Activated CD8-positive, alpha-beta memory T cell treated with anti-CD3 and anti-CD28 coated beads, Interleukin-2, amount 50 U/mL, for 4 hours (primary cell): ENCODE measurements at places on chromosomes 4 and X.

- DNase-seq = no peak
Observed at GRCh38 chr4:130131536-130131935, 1035.6 kb downstream of the C4orf33 start.

DNA sequence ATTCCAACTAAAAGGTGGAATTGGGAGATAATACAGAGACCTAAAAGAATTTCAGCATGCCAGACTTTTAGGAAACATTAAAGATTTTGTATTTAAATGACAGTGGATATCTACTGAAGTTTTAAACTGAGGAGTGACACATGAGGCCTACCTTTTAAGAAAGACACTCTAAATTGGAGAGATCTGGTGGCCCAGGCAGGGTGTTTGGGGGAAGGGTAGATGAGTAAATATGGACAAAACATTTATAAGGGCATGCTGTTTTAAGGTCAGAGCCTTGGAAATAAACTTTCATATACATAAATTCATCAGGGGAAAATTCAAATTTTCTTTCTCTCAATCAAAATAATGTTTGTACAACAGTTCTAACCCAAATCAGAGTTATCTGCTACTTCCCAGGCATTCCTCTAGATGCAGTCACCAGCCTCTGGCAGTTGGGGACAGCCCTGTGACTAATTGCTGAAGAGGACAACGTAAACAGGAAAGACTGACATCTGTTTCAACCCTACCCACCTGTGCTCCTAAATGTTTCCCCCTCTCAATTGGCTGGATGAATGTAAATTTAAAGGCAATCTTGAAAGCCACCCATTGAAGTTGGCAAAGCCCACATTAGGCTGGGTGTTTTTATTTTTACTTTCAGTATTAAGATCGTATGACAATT is 1646.9 kb upstream of the ADGRL3 start:
- DNase-seq = no peak

DNA sequence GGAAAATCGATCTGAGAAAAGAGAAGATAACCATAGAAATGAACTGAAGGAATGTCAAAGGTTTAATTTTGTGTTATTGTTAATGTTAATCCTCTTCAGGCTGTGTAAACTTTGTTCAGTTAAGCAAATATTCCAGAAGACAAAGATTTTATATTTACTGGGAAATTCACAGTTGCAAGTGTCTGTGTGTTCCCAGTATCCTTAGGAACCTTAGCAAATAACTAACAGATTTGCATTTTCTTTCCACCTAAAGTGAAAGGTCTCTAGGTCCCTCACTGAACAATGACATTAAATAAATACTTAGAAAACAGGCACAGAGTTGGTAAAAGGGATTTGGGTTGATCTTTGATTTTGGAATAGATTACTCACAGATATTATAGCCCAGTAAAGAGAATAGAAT is 324.7 kb downstream of the C4orf33 start:
- DNase-seq = no peak

DNA sequence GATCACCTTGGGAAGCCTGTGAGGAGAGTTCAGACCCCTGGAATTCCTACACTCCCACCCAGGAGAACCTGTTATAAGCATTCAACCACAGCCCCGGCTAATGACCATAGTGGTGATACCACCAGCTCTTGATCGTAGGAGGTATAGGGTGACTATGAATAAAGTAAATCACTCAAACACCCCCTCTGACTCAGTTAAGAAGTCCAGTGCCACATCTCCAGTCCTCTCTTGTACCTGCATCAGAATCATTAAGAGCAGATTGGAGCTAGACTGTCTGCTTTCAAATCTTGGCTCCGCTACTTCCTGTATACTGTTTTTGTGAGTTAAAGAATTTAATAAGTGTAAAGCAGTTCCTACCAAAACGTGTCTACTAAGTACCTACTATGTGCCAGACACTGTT is 565.1 kb upstream of the DIPK2B start:
- no peak for DNase-seq

DNA sequence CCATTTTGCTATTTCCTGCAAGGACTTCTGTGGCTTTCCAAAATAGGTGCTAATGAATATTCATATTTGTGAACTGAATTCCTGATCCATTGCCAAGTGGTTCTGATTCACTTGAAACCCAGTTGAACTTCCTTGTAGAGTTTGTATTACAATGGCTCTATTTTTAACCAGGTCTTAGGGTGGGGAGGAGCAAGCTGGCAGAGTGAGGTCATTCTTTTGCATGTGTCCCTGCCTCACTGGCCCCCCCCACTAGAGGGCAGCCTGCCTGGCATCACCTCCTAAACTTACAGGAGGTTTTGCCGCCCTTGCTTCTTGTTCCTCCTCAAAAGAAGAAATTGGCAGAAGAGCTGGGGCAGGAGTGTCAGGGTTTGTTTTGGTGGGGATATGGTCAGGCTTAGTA is 10.5 kb downstream of the PTTG2 start:
- peak; percentile 48 for DNase-seq

DNA sequence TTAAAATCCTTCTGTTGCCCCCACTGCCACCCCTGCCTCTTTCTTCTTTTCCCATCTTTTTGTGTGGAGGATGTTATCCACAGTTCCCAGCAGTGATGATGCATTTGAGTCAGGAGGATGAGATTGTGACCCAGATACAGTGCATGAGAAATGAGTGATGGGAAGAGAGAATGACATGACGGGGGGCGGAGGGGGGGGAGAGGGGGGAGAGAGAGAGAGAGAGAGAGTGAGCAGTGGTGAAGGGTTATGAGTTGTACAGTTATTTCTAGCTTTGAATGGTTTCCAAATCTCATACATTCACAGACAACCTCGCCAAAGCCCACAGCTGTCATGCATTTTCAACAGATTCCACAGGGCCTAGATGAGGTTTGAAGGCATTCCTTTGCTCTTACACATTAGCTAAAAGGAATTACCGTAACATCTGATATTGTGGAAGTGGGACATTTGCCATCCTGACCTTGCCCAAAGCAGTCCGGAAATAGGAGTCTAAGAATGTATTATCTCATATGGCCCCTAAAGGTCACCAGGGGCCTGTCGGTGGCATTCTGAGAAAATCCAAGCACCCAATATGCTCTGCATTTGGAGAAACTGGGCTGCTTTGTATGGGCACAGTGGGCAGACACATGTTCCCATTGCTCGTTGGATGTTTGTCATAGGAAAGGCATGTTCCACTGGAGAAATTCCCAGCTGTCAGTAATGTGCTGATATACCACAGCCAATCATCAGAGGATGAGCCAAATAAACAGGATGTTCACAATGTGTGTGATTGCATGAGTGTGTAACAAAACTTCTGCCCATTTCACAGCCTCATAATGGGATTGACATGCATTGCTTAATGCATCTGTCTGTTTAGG is 435.8 kb downstream of the SPRY1 start:
- no peak for DNase-seq

GRCh38 chr4:14321723-14322122 is 680.6 kb upstream of the CPEB2 start:
- no peak for DNase-seq

GRCh38 chrX:129813662-129814368 is 29.9 kb downstream of the ZDHHC9 start:
- DNase-seq = no peak

GRCh38 chr4:137414802-137415201 is 117.5 kb downstream of the PCDH18 start:
- DNase-seq = no peak
